ENCODE measurements at places on chromosomes 2 and 18.

- DNase-seq: no peak
These were observed 30.9 kb upstream of the DOCK10 start for GRCh38 chr2:225073198-225073597.

GRCh38 chr2:229205704-229206103, 65.4 kb downstream of the PID1 start:
- no peak for DNase-seq

DNA sequence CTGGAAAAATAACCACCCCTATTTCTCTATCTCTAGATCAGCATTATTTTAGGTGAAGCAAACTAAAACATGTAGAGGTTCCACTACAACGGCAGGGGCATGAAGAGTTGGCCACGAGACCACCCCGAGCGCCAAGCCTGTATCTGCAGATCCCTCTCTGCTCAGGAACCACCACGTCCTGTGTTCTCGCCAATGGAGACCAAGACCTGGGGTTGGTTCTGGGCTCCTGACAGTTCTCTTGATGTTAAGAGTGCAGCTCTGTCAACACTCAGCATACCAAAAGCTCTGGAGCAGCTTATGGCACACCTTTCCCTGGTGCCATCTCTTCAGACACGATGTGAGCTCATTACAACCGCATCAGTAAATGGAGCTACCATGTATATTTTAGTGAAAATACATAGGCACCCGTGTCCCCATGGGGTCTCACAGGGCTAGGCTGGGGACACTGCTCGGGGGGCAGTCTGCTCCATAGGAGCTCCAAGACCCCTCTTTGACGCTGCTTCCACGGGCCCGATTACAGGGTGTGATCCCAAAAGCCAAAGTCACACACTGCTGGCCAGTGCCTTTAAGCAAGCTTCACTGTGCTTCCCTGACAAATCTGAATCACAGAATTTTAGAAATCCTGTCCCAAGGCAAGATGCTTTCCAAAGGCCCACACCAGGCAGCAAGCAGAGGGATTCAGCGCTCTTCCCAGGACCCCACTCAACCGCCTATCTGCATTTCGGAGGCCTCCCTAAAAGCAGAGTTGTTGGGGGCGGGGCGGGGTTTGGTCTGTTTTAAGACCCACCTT, 72.2 kb downstream of the EMILIN2 start:
- no peak for DNase-seq

DNA sequence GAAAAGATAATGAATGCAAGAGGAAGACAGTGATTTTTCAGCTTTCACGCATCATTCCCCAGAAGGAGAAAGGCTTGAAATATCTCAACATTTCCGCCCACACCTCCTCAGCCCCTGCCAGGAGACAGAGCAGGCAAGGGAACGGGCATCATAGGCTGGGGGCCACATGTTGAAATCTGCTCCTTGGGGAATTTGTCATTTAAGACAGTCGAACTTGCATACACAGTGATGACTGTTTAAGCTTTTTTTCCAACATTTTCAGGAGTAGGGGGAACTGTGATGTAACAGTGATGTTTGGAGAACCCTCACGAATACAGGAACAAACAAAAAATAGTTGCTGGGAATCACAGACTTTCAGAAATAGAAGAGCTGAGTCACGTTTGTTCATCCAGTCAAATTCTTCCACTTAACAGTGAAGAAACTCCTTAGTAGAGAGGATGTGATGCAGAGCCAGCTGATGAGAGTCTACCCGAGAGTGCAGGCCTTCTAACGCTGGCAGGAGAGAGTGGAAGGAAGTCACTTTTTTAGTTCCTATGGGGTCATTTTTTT, 266.8 kb downstream of the ALPK2 start:
- DNase-seq: no peak

DNA sequence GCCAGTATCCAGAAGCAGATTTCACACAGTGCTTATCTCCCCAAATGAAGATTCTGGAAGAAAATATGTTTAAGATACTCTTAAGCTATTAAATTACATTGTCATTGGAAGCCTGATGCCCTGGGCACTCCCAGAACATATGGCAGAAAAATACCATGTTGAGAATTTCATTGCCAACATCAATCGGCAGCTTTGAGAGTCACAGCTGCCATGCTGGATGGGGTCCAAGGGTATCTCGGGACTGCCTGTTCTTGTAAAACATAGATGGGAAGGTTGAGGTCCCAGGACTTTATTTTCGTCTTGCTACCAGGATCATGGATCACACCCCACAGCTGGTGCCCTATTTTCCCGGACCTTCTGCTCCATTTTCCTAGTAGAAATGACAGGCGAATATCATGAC, 632.5 kb downstream of the SUCLG1 start:
- no peak for DNase-seq

- DNase-seq: no peak
These were observed 42.0 kb downstream of the RTP5 start for GRCh38 chr2:241911551-241911950.

- DNase-seq: no peak
These were observed 81.8 kb upstream of the SH3BP4 start for GRCh38 chr2:234869969-234870368.

DNA sequence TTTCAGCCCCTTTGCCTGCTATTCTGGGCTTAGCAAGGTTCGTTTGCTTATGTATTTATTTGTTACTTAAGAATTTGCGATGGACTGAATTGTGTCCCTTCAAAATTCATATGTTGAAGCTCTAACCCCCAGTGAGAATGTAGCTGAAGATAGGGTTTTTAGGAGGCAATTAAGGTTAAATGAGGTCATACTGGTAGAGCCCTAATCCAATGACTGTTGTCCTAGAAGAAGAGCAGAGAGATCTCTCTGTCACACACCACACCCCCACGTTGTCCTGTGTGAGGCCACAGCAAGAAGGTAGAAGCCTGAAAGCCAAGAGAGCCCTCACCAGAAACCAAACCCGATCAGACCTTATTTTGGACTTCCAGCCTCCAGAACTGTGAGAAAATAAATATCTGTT, 66.7 kb downstream of the KIAA1328 start:
- no peak for DNase-seq

DNA sequence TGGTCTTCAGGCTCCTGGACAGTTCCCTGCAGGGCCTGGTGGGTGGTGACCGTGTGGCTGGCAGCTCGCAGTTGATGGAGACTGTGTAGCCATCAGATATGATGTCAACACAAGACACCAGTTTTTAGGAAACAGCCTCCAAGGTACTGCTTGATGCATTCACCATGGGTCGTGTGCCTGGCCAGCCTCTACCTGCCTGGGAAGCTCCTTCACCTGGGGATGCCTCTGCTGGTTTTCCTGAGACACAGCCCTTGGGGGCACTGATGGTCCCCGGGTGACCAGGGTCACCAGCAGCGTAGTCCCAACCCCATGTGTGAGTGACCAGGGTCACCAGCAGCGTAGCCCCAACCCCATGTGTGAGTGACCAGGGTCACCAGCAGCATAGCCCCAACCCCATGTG, 33.6 kb upstream of the KCNG2 start:
- DNase-seq: no peak

- DNase-seq: peak; percentile 90
These were observed 70.7 kb downstream of the PLB1 start for GRCh38 chr2:28566521-28567041.
